ENCODE measurements at places on chromosomes 4 and X.
A peak's percentile ranks its signal among the peaks of the same experiment; 100 is the strongest.

DNA sequence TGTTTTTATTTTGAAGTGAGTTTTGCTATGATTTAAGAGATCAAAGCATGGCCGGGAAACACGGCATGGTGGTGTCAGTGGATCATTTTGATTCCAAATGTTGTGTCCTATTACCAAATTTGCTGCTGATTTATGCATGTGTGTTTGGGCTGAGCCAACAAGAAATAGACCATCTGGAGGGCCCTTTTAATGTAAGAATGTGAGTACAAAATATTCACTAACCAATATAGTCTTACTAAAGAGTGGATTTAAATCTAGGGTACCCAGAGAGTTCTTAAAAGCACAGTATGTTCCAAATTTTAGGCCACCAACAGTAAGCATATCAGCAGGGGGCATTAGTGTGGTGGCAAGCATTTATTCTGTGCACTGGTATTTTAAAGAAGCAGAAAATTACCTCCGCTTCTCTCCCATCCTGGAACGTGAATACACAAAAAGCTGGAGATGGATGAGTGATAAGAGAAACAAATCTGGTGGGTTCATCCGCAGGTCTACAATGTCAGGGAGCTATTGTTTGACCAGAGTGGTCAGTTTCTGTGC is 444.4 kb upstream of the IGFBP7 start:
- DNase-seq = no peak

DNA sequence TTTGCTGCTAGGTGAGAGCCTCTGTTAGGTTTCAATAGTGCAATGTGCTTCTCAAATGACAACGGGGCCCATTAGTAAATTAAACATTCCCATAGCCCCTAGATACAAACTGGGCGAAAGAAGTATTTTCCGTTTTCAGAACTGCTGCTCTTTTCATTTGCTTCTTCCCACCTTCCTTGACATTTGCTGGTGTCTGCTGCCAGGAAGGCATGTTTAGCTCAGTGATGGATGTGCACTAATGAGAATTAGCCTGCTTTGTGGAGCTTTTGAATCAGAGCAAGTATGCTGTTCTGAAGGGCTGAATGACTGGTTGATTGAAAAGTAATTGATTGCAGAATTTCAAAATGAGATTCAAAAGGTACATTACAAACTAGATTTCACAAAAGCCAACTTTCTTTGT is 57.0 kb downstream of the SHROOM3 start:
- DNase-seq = no peak

DNA sequence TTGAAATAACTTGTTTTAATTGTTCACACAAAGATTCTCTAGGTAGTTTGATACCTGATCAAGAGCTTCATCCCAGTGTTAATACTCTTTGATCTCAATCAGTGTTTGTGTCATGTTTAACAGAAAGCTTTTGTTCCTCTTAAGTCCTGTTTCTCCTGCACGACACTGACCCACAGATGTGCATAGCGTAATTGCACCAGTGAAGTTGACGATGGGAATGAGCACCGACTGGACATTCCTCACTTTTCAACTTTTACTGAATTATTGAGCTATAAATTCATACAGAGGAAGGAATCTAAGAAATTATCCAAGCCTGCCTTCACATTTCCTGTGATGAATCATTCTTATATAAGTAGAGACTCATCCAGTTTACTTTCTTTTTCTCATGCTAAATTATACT is 878.7 kb upstream of the TENM3 start:
- DNase-seq = peak; percentile 7

DNA sequence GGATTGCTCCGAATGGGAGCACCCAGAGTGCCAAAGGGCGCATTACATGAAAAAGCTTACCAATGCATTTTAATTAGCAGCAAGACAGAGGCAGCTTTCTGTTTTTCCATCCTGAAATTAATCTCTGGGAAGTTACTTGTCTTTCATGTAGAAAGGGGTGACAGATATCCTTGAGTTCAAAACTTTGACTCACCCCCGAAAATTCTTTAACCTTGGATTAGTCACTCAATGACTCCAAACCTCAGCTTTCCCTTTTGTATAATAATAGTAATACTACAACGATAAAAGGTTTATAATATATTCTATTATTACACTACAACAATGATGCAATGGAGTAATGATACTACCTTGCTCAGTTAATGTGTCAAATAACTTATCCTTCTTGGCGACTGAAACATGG is 126.3 kb downstream of the ADAMTS3 start:
- no peak for DNase-seq

- peak; percentile 40 for DNase-seq
Measured at GRCh38 chr4:72418458-72418857, 150.6 kb downstream of the ADAMTS3 start.

- no peak for DNase-seq
Measured at GRCh38 chrX:40281336-40282005, 183.7 kb upstream of the BCOR start.

GRCh38 chrX:130615941-130616340 is 214.2 kb downstream of the RBMX2 start:
- no peak for DNase-seq

- DNase-seq = no peak
Measured at GRCh38 chr4:108236264-108236663, 67.5 kb upstream of the LEF1 start.

DNA sequence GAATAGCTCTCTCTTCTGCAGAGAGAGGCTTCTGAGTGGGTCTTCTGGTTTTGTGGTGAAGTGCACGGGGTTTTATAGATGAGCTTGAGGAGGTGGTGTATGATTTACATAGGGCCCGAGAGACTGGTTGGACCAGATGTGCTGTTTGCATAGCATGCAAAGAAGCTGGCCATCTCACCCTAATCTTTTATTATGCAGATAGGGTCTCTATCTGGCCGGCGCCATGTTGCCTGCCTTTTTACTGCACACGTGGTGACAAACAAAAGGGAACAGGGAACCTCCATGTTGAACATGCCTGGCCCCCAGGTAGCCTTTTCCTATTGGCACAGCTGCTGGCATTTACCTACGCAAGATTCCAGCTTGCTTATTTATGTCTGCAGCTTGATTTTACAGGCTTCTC is 473.3 kb upstream of the FAM47C start:
- DNase-seq = no peak

GRCh38 chrX:125646195-125646594 is 326.5 kb downstream of the TEX13C start:
- DNase-seq = no peak

DNA sequence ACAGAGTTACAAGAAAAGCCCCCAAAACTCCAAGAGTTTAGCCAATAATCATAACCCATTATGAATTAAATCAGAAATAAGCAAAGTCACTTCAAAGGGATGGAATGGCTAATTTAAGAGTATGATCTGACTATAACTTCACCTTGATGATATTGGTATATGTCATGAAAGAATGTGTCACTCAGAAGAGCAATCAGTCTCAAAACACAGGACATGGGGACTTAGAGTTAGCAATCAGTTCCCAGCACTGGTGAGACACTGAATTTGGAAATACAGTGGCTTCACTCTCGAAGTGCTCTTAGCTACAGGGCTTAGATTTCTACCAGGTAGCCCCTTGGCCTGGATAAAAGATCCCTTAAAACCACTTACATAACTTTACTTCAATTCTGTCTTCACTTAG is 65.7 kb upstream of the EXOC1L start:
- no peak for DNase-seq

GRCh38 chr4:54473798-54474197 is 184.0 kb upstream of the KIT start:
- no peak for DNase-seq

GRCh38 chrX:101287402-101287801 is 3.7 kb downstream of the TAF7L start:
- DNase-seq = peak; percentile 20

GRCh38 chrX:51336584-51336983 is 4.0 kb downstream of the NUDT10 start:
- peak; percentile 42 for DNase-seq

- DNase-seq = no peak
Measured at GRCh38 chrX:19866626-19867410, 20.6 kb downstream of the SH3KBP1 start.

Data from urothelium cell line (cell line).